Articular chondrocyte of knee joint (primary cell): ENCODE measurements at places on chromosomes 13 and 19. TPM values are rescaled to one million over a fixed set of nuclear protein-coding genes. Genes with fewer than 3 reads are reported as not detected.

PLA2G4C gene
- 5.6 and 15.2 TPM in 2 replicates for total RNA-seq

NKG7 gene
- total RNA-seq, result not detected in 2 replicates

SMAD9 gene
- 24.2 and 30.6 TPM in 2 replicates for total RNA-seq

ELANE gene
- 0.43 and 1.0 TPM in 2 replicates for total RNA-seq

KASH5 gene
- total RNA-seq, result not detected in 2 replicates

LGALS14 gene
- not detected in 2 replicates for total RNA-seq

ERICH6B gene
- total RNA-seq, result not detected in 2 replicates

KIR3DL2 gene
- total RNA-seq, result not detected in 2 replicates

TUBB4A gene
- not detected in 2 replicates for total RNA-seq

MBD3L2 gene
- total RNA-seq, result not detected in 2 replicates

PLPPR3 gene
- 0.39 and 0.76 TPM in 2 replicates for total RNA-seq

CPAMD8 gene
- 1.4 and 1.7 TPM in 2 replicates for total RNA-seq

CDX2 gene
- not detected in 2 replicates for total RNA-seq

C13orf42 gene
- not detected in 2 replicates for total RNA-seq

FFAR2 gene
- not detected in 2 replicates for total RNA-seq
